ENCODE measurements at places on chromosomes 5 and 9.

- DNase-seq = no peak
These were observed 132.3 kb upstream of the COL5A1 start for GRCh38 chr9:134509281-134509680.

- no peak for DNase-seq
These were observed 574.7 kb downstream of the TLE4 start for GRCh38 chr9:80146466-80146865.

DNA sequence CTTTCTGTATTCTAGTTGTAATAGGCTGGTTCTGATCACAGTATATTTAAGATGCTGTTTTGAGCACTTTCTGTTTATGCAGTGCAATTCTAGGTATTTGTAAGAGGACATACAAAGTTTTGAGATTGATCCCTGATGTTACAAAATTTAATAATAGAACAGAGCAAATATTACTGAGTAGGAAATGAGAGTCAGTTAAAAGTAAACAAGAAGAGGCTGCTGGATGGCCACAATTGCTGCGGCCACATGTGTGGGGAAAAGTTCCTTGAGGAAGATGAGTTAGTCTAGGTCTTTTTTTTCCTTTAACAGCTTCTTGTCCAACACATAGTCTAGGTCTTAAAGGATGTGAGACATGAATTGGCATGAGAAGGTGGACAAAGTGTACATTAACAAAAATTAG lies 11.3 kb downstream of the EHMT1 start:
- no peak for DNase-seq

DNA sequence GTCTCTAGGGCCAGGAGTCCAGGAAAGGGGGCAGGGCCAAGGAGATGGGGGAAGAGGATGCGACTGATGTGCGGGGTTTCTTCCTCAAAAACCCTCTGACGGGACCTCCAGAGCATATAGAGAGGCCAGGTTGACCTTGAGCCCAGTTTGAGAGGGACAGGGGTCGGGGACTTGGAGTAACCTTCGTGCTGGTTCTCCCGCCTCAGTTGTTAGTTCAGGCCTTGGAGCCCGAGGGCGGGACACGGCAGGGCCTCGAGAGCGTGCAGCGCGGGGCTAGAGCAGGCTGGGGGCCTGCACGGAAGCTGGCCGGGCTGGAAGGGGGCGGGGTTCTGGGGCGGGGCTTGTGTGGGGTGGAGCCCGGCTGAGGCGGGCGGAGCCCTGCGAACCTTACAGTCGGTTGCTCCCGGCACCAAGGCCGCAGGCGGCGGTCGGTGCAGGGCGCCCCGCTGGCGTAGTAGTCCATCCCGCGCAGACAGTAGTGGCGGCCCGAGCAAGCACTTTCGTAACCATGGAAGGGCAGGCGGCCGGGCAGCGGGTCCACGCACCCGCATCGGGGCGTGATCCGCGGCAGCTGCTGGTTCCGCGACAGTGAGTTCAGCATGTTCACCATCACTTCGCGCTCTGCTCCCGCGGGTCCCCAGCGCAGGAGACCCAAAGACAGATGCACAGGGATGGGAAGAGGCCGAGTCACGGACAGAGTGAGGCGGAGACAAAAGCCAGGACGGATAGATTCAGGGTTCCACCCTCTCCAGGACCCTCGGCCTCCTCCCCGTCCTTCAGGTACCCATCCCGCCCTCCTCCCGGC lies 4.0 kb upstream of the MYORG start:
- peak; percentile 89 for DNase-seq

GRCh38 chr9:127140842-127141675 lies 18.6 kb upstream of the ANGPTL2 start:
- DNase-seq = no peak

- DNase-seq = peak; percentile 67
These were observed 136.9 kb upstream of the FBN2 start for GRCh38 chr5:128674837-128675446.

- no peak for DNase-seq
These were observed 116.6 kb downstream of the KLHL3 start for GRCh38 chr5:137619191-137619870.

DNA sequence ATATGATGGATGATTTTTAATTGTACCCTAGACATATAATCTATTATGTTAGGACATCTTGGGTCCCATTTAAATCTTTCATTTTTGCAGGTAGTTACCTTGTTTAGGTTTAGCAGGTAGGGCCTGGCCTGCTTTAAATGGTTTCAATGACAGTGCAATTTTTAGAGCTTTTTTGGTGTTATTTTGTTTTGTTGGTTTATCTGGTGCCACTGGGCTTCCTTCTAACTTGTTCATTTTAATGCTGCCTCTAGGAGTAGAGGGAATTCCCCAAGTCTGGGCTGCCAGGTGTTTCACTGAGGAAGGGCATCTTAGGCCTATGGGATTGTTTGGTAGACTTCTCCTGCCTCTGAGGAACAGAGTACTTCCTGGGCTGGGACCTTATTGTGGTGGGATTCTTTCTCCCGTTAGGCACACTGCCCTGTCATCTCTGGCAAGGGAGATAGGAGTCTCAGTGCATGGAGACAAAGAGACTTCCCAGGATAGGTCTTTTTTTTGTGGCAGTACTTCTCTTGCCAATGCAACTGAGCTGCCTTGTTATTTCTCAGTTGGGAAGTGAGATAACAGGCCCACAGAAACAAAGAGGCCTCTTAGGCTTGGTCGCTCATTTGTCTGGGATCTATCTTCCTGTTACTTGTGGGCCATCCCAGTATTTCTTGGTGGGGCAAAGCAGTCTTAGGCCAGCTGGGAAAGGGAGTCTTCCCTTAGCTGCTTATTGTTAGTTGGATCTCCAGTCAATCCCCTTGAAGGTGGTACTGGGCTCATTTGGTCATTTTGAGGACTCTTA lies 282.9 kb downstream of the FER start:
- DNase-seq = no peak

- no peak for DNase-seq
These were observed 815.5 kb downstream of the TLE1 start for GRCh38 chr9:80873861-80874260.

GRCh38 chr5:107331312-107331711 lies 339.4 kb downstream of the EFNA5 start:
- DNase-seq = no peak

DNA sequence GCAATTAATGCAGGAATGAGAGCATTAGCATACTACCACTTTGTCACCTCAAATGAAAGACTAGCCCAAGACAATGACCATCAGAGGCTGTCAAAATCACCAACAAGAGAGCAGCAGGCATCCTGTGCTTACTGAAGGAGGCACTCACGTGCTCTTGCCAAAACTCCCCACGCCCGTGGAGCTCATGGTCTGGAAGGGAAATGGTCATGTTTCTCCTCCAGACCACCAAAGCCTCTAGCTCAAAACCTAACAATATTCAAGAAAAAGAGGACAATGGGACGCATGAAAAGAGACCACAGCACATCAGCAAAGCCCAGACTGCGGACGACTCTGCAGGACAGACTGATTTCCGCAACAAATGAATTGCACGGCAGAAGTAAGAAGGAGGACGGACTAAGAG lies 12.8 kb downstream of the AKNA start:
- DNase-seq = no peak

GRCh38 chr9:120625222-120625621 lies 45.3 kb upstream of the CDK5RAP2 start:
- peak; percentile 45 for DNase-seq

GRCh38 chr9:16310278-16311110 lies 560.0 kb downstream of the BNC2 start:
- DNase-seq = no peak

GRCh38 chr5:79436821-79437220 lies 77.1 kb downstream of the HOMER1 start:
- no peak for DNase-seq

GRCh38 chr9:69798744-69799143 lies 21.9 kb upstream of the CFAP95 start:
- no peak for DNase-seq

DNA sequence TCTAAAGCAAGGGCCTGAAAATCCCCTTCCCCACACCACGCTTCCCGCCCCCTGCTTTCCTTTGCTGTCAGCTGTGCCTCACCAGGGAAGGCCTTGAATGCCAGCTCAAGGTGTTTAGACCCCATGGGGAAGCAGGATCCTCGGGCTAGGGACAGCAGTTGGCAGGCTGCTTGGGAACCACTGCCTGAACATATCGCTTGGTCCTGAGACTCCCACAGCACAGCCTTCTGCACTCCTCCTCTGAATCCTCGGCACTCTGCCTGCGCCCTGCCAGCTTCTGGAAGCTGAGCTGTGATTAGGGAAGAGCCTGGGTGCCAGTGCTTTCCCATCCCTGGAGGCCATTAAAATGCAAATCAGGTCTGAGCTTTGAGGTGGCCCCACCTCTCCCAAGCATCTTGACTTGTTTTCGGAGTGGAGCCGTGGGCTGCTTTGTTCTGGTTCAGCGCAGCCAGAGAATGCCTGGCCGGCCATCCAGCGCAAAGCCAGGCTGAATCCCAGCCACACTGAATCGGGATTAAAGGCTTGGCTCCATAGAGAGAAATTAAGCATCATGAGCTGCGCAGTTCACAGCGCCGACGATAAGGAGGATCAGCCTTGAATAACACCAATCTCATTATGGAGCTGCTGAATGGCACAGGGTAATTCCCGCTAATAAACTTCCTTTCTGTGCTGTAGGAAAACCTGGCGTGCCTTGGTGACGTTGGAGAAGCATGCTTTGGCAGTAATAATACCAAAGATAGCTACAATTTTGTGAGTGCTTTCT lies 40.0 kb downstream of the AMBP start:
- DNase-seq = no peak

GRCh38 chr5:33833237-33833575 lies 58.6 kb downstream of the ADAMTS12 start:
- DNase-seq = no peak

- no peak for DNase-seq
These were observed 85.6 kb downstream of the SLC28A3 start for GRCh38 chr9:84254972-84255371.

DNA sequence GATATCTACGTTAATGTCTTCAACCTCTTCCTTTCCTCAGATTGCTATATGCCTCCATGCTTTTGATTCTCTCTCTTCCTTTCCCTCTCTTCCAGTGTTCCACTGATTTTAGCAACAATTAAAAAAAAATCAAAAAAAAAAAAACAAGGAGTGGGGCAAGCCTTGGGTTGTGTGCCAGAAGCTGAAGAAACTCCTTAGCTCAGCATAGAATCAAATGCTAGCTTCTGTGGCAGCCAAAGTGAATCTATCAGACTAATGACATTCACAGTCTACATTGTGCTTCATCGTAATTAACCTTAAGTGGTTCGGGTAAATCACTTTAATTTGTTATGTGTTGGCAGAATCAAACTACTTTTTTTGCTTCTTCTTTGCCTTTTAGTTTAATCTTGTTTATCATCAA lies 237.3 kb downstream of the TMEM167A start:
- no peak for DNase-seq

GRCh38 chr9:69297300-69297980 lies 27.6 kb upstream of the ENTREP1 start:
- DNase-seq = no peak

DNA sequence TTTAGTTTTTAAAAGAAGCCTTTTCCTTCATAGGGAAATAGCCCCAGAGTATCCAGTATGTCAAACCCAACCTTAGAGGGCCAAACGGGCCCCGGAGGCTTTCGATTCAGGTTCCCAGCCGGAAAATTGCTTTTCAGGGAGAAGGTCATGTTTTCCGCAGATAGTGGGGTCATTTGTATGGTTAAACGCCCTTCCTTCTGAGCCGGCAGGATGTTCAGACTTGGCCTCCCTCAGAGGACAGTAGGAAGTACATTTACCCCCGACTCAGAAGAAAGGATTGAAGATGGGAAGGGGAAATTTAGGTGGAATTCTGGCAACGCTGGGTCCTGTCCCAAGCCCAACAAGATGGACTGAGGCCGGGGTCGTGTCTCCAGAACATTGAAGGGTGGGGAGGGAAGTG lies 195.2 kb downstream of the AOPEP start:
- DNase-seq = no peak

DNA sequence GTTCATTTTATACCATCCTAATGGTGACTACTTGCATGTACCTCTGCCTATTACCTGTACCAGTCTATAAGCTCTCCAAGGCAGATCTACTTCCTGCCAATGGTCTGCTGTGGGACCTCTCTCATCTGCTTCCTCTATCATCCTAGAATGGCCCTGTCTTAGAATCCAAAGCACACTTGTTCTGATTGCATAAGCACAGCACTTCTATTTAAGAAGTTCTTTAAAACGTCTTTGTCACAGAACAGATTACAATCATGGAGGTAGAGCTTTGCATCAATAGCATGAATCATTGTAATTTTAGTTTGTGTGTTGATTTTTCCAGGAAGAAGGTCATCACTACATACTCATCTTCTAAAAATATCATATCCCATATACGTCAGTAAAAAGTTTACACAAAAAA lies 131.8 kb upstream of the ACOT12 start:
- DNase-seq = peak; percentile 56

GRCh38 chr5:167969998-167970397 lies 321.4 kb upstream of the WWC1 start:
- DNase-seq = peak; percentile 12

- DNase-seq = no peak
These were observed 432.5 kb downstream of the GADD45G start for GRCh38 chr9:90037146-90037797.

DNA sequence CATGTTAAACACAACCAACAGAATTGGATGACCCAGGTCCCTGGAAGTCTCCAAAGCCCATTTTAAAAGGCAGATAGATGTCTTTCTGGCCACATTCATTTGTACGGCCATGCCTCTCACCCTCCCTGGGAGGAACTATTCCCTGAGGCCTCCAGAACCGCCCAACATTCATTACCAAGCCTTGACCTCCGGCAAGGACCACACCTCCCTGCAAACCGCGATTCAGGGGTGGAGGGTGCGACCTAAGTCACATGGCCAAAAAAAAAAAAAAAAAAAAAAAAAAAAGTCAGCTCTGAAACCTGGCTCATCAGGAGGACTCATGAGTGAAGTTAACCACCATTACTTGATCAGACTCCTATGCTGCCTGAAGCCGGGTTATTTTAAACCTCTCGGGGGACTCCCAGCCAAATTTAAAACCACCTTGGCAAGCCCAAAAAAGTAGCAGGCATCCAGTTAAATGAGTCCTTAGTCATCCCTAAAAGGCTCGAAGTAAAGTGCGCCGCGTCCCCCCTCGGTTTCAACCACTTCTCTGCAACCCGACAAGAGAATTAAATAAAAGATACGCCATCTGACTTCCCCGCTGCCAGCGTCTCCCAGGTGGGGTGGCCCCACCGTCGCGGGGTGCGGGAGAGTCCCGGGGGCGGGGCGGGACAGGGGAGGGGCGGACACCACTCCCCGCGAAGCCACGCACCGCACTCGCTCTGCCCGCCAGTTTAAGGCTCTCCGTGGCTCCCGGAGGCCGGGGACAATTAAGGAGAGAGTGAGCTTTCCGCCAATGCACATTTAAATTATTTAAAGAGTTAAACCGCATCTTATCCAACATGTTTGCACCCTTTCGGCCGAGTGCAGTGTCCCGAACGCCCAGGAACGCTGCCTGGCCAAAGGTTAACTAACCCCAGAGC lies 2.3 kb downstream of the KLF9 start:
- peak; percentile 87 for DNase-seq

GRCh38 chr9:87853302-87853701 lies 29.4 kb upstream of the SPATA31E1 start:
- DNase-seq = peak; percentile 54

- DNase-seq = no peak
These were observed 163.5 kb downstream of the NR3C1 start for GRCh38 chr5:143239882-143240518.

GRCh38 chr5:132434416-132435286 lies 55.9 kb downstream of the IRF1 start:
- no peak for DNase-seq

- no peak for DNase-seq
These were observed 4.5 kb downstream of the MAMDC4 start for GRCh38 chr9:136856541-136857141.

- DNase-seq = no peak
These were observed 17.1 kb upstream of the SPOUT1 start for GRCh38 chr9:128846680-128847030.

All from suppressor macrophage (primary cell).